ENCODE measurements at places on chromosomes 7 and 10.

- DNase-seq, result no peak
These were observed 47.6 kb downstream of the CYP26A1 start for GRCh38 chr10:93121311-93121710.

DNA sequence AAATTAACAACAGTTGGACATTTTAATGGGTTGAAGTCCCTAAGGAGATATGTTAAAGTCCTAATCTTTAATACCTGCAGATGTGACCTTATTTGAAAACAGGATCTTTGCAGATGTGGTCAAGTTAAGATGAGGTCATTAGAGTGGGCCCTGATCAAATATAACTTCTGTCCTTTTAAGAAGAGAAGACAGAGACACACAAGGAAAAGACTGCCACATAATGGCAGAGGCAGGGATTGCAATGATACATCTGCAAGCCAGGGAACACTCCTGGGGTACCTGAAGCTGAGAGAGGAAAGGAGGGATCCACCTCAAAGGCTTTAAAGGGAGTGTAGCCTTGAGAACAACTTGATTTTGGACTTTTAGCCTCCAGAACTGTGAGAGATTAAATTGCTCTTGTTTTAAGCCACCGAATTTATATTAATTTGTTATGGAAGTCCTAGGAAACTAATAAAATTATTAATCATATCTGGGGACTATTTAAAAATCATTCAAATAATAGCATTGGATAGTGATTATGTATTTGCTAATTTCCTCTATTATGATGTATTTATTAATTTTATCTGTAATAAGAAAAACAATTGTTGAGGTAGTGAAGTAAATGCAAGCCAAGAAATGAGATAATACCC, 700.0 kb upstream of the PCDH15 start:
- no peak for DNase-seq

GRCh38 chr7:101680406-101681145, 51.5 kb upstream of the MYL10 start:
- DNase-seq, result no peak

DNA sequence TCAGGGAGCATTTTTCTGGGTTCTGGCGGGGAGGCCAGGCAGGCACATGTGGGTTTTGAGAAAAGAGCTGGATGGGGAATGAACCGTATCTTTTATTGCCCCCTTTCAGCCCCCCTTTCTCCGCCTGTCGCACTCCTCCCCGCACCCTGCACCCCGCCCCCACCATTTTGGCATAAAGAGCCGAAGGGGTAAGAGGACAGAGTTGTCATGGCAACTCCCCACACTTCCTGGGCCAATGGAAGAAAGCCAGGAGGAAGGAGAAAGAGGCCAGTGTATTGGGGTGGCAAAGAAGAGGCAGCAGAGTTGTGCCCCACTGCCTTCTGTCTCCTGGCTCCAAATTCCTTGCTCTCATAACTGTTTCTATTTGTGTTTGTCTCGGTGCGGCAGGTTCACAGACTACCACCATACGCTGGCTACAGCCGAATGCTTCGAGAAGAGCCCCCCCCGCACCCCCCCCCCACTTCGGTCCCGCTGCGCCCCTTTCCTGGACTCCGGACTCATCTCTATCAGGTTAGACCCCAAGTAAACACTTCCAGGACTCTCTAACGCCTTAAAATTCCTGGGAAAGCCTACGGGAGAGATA, 3.4 kb downstream of the KCNIP2 start:
- peak; percentile 52 for DNase-seq

GRCh38 chr10:17066807-17067206, 62.8 kb downstream of the CUBN start:
- no peak for DNase-seq

GRCh38 chr7:123502201-123502600, 32.2 kb downstream of the IQUB start:
- DNase-seq, result no peak

DNA sequence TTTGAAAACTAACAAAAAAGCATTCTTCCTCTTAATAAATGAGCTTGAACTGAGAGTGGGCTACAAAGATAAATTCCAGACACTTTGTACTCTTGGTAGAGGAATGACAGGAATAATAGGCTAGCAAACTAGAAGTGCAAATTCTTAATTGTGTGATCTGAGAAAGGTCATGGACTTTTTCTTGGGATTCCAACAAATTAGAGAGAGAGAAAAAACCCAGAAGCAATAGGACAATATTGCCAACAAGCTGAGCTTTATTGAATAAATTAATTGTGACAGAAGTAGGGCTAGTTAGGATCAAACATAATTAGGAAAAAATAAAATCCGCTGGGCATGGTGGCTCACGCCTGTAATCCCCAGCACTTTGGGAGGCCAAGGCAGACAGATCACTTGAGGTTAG, 41.4 kb upstream of the LAMB1 start:
- DNase-seq, result no peak

DNA sequence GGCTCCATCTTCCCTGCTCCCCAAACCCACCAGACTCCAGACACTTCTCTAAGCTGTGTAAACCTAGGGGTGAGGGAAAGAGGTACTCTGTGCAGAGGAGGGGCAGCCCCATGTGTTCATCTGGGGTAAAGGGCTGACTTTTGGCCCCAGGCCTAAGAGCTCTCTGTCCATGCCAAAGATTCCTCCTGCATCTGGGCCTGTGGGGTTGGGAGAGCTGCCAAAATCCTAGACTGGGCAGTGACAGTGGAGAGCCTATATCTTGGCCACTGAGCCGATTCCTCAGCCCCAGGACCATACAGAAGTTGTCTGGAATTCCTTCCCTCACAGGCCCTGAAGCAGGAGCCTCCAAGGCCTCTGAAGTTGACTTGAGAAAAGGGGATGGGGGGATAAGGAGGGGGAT, 25.3 kb upstream of the LEP start:
- no peak for DNase-seq

GRCh38 chr7:104956753-104957450, 57.1 kb upstream of the KMT2E start:
- peak; percentile 42 for DNase-seq

GRCh38 chr10:129391464-129391863, 75.6 kb upstream of the MGMT start:
- no peak for DNase-seq

DNA sequence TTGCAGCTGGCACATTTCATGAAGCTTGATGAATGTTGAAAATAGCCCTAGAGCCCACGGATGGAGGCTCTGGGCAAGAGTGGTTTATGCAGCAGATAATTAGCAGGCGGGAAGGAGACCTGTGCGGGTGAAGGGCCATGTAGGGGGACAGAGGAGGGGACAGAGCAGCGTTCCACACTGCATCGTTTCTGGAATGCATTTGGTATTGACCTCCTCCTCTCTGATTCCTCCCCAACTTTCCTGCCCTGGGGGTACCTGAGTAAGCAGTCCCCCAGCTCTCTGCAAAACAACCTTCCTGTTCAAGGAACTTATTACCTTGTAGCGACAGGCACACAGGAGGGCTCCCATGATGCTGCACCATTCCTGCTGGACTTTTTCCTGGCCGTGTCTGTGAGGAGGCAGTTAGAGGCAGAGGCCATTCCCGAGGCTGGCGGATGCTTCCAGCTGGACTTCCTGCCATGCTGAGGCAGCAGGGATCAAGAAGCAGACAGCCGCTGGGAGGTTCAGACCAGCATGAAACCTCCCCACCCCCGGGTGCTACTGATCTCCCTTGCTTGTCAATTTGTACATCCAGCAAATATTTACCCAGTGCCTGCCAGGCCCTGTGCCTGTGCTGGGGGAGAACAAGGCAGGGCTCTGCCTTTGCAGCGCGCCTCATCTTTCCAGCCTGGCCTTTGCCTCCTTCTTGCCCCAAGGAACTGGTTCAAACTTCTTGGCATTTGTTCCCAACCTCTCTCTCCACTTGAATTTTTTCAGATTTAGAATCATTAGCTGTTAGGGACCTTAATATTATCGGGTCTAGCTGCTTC, 28.7 kb downstream of the SLC29A3 start:
- no peak for DNase-seq

GRCh38 chr7:77893813-77894212, 95.2 kb downstream of the PHTF2 start:
- DNase-seq, result no peak

GRCh38 chr10:29722777-29723176, 88.0 kb upstream of the SVIL start:
- no peak for DNase-seq

DNA sequence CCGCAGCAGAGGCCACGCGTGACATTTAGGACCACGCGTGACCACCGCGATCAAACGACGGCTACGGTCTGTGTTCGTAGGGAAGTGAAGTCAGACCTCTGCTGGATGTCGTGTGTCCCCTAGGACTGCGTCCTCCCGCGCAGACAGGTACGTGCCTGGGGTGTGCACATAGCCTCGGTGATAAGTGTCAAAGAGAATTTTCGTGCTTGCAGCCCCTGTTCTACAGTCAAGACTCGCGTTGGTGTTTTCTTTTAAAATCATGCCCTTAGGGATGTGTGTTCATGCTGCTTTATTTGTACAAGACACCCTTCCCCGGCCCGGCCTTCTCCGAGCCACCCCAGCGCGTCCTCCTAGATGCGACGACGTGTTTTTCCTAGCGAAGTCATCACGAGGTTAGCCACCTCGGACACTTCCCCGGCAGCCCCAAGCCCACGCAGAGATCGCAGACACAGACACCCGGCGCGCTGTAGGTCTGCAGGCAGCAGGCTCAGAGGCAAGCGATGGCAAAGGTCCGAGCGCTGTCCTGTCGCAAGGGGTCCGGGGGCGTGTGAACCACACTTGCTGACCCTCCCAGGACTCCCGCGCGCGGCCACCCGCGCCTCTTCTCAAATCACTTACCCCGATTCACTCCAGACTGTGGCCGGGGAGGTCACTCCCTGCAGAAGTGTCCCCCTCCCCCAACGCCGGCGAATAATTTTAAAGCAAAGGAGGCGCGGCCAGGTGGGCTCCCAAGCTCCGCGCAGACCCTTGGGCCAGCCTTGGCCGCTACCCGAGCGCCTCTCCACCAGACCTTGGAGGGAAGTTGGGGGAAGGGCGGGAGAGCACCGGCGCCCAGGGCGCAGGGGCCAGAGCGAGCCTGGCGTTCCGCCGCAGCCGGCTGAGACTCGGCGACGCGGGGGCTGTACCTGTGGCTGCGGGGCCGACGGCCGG, 552 bp downstream of the MKX start:
- peak; percentile 26 for DNase-seq

DNA sequence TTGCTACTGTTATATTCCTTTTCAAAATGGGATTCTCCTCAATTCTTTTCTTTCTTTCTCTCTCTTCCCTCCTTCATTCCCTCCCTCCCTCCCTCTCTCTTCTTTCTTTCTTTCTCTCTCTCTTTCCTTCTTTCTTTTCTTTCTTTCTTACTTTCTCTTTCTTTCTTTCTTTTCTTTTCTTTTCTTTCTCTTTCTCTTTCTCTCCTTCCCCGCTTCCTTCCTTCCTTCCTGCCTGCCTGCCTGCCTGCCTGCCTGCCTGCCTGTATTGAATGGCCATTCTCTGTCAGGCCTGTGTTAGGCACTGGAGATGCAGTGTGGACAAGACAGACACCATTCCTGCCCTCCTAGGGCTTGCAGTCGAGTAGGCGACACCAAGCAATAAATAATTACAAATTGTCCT, 11.5 kb downstream of the CNNM1 start:
- no peak for DNase-seq

- no peak for DNase-seq
These were observed 55.2 kb upstream of the RPA3 start for GRCh38 chr7:7773334-7774309.

DNA sequence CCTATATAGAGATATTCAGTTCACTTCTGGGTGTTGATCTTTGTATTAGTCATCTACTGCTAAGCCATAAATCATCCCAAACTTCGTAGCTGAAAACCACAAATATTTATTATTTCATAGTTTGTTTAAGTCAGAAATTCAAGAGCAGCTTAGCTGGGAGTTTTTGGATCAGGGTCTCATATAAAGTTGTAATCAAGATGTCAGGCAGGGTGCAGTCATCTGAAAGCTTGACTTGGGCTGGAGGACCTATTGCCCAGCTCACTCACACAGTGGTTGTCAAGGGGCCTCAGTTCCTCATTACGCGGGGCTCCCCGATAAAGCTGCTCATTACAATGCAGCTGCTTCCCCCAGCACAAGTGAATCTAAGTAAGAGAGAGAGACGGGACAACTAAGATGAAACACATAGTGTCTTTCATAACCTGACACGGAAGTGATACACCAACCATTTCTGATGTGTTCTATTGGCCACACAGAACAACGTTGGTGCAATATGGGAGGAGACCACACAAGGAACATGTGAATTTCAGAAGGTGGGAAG, 15.7 kb downstream of the PPP1R3C start:
- no peak for DNase-seq

DNA sequence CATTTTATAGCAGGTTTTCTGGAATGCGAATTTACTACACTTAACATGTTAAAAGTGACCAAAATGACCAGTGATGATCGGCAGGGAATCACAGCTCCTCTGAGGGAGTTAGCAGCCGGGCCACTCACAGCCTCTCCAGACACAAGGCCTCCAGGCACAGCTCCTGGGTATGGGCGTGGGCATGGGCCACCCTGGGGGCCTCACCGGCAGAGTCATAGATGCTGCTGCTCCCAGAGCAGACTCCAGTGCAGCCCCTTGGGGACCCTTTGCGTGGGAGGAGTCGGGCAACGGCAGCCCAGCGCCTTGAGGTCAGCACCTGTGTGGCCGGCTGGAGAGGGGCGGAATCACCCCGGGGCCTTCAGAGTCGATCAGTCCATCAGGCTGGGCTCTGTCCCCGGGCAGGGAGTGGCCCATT, 8.6 kb downstream of the KNDC1 start:
- DNase-seq, result no peak

GRCh38 chr7:107027208-107027607, 17.3 kb upstream of the PRKAR2B start:
- no peak for DNase-seq

GRCh38 chr10:32317795-32318357, 29.1 kb downstream of the EPC1 start:
- no peak for DNase-seq

GRCh38 chr10:84294766-84295447, 33.5 kb upstream of the CCSER2 start:
- no peak for DNase-seq

GRCh38 chr7:32941681-32942414, 15.4 kb upstream of the FKBP9 start:
- no peak for DNase-seq

- DNase-seq, result no peak
These were observed 360.0 kb upstream of the IGFBP3 start for GRCh38 chr7:46281071-46281470.

Measured in stimulated activated naive CD8-positive, alpha-beta T cell treated with anti-CD3 and anti-CD28 coated beads, Interleukin-15, Interleukin-2, amounts not matched to agents 100 U/mL and 50 U/mL, for 24 hours (primary cell).